ENCODE measurements at places on chromosomes 1 and 21. TPM values are rescaled to one million over a fixed set of nuclear protein-coding genes. Genes with fewer than 3 reads are reported as not detected.

THEM5 gene
- not detected for total RNA-seq

RNU1-2 gene
- total RNA-seq = not detected

PLA2G2F gene
- total RNA-seq = not detected

BRINP2 gene
- total RNA-seq = 1.7 TPM

CLDN17 gene
- total RNA-seq = not detected

CLIC6 gene
- total RNA-seq = under 0.01 TPM

CELA2B gene
- not detected for total RNA-seq

RGS4 gene
- total RNA-seq = 15.8 TPM

TCP10L gene
- total RNA-seq = 1.2 TPM

GBP2 gene
- 156 TPM for total RNA-seq

- no peak for DNase-seq
These were observed 1.6 kb upstream of the DYRK3 start for GRCh38 chr1:206633708-206634121.

DNA sequence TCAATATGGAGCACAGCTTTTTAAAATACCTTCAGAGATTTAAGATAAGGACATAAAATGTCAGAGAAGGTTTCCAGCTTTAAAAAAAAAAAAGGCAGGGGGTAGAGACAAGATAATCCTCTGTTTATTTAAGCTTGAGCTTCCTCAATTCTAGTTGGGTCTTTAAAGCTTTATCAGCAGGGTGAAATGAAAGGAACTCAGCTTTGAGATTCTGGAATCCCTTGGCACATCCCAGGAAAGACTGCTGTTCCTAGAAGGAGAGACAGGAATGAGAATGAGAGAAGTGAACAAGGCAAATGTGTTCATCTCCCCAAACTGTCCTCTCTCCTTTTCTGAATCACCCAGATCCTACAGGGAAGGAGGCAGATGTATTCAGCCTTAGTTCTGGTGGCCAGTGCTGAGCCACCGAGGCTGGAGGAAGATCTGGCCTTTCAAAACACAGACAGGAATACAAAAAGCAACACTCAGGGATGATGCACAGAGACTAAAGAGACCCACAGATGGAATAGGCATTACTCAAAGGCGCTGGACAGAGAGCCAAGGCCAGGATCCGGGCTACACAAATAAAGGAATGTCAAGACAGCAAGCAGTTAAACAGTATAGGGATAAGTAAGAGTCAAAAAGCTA, 385.8 kb upstream of the DUSP10 start:
- no peak for DNase-seq

DNA sequence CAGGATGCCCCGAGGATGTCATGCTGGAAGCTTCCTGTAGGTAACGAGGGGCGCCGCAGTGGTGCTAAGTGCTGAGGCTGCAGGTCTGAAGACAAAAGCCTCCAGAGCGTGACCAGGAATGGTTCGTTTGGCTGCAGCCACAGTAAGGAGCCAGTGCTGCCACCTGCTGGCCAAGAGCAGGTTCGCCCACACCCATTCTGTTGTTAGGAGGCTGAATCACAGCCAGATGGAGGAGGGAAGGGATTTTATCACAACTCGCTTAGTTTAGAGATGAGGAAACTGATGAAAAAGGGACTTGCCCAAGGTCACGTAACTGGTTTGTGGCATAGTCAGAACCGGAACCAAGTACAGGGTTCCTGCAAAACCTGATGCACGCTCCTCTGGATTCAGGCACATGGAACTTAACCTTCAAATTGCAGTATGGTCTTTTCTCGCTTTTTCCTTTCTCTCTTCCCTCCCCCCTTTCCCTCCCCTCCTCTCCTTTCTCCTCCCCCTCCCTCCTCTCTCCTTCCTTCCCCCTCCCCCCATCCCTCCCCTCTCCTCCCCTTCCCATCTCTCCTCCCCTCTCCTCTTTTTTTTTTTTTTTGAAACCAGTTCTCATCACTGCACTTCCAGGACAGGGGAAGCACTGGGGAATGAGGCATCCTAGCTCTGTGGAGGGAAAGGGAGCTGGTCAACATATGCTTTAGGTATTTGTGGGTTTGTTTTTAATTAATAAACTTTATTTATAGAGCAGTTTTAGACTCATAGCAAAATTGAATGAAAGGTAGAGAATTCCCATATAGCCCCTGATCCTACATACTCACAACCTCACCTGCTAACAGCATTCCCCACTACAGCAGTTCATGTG, 81.8 kb downstream of the MPZL1 start:
- DNase-seq = peak; percentile 97

GRCh38 chr1:201774224-201774982, 54.6 kb upstream of the IPO9 start:
- no peak for DNase-seq

- no peak for DNase-seq
These were observed 149.6 kb downstream of the LMO4 start for GRCh38 chr1:87478231-87478630.

GRCh38 chr1:89286549-89287180, 14.0 kb upstream of the GBP5 start:
- no peak for DNase-seq

DNA sequence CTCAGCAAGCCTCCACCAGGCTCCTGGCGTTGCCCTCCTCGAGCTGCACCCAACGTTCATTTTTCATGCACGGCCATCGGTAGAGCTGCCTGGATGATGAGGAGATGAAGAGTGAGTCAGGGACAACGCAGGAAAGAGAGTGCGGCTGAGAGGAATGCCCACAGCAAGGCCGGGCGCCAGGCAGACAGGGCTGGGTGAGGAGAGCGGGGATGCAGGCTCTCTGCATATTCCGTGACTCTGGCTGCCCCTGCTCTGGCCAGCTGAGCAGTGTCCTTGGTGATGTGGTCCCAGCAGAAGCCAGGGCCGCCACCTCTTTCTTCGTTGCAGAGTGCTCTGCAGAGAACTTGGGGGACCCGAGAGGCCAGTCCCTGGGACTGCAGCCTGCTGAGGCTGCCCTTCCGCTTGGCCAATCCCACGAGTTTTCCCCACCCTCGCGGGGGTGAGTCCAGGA, 10.8 kb downstream of the UMODL1 start:
- no peak for DNase-seq

GRCh38 chr1:244296447-244296846, 155.3 kb downstream of the ADSS2 start:
- no peak for DNase-seq

GRCh38 chr1:164950541-164950986, 391.6 kb downstream of the PBX1 start:
- DNase-seq = no peak

GRCh38 chr1:155022927-155023236, 10.7 kb downstream of the DCST2 start:
- DNase-seq = no peak

DNA sequence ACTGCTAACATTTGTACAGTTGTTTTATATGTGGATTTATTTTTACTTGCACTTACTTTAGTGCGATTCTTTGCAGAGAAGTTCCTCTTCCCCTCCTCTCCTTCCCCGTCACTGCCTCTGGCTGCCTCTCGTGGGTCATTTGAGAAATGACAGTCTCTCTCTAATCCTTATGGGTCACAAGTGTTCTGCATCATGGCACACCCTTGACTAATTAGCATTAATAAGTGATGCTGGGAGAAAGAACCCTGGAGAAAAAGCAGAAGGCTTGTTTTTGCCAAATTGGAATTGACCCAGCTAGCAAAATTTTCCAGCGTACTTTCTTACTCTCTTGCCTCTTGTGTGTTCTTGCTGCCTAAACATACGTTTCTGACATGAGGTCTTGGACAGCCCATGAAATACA, 301.2 kb downstream of the DUSP10 start:
- DNase-seq = no peak

DNA sequence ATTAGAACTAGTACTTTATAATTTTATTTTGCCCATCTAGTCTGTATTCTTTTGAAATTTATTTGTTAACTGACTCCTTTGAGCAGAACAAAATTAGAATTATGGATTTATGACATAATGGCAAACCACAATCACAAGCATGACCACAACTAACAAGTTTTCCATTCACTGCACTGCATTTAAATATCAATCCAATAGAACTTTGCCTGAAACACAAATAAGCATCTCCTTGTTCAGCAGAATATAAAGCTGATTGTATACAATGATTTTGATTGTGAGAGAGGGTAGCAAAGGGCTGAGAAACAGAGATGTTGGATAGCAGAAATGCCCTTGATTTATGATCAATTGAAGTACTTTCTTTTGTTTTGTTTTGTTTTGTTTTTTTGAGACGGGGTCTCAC, 495.5 kb upstream of the RGS18 start:
- no peak for DNase-seq

GRCh38 chr21:46295996-46296752, 10.0 kb downstream of the YBEY start:
- DNase-seq = peak; percentile 97

- no peak for DNase-seq
These were observed 440 bp upstream of the LENEP start for GRCh38 chr1:154992721-154993571.

All from esophagus muscularis mucosa (tissue), 4 donors.